C1 segment of cervical spinal cord (tissue), 14 donors: ENCODE measurements at places on chromosomes 5 and 9.

DNA sequence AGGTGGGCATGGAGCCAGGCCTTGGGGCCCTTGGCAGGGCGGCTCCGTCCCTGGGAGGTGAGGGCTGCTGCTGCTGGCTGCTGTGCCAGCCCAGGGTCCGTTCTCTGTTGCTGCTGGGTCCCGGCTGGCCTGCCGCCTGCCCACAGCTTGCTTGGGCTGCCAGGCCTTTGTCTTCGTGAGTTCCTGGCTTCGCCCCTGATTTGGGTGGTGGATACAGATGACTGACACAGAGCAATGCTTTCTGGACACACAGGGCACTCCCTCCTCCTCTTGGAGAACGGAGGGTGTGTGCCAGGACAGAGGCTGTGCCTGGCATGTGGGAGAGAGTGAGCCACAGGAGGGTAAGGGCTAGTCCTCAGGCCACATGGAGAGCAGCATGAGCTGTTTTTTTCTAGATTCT, 166.1 kb downstream of the MACROH2A1 start:
- DNase-seq, result no peak

- DNase-seq, result no peak
These were observed 6.8 kb upstream of the LNPEP start for GRCh38 chr5:96928931-96929708.

DNA sequence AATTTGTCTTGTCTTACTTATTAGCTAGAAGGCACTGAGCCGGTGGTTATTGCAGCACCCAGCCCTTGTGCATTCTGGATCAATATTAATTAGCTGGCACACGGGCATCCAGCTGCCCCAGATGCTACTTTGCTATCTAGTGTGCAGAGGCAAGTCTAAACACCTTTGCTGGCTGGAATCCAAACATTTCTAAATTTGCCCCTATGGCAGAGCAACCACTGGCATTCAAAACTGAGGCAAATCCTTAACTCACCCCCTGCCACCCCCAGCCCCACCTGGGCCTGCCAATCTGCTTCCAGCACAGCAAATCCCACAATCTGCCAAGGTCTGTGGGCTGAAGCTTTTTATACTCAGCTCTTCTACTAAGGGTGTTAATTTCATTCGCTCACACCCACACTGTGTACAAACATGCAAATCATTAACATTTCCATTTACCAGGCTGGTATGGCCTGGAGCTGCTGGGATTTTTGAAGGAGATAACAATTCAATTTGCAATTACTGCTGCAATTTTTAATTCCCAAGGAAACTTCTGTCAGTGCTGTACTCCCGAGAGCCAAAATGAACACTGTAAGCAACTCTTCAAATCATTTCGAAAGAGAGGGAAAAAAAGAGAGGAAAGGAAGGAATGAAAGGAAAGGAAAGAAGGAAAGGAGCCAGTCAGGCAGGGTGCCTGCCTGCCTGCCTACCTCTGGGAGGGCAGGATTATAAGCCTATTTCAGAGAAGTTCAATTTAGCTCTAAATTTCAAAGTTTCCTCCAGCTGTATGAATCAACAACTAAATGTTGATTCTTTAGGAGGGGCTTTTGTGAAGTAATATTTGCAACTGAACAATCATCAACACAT, 35.5 kb downstream of the RAPGEF1 start:
- no peak for DNase-seq

GRCh38 chr5:158999339-158999738, 100.4 kb downstream of the EBF1 start:
- no peak for DNase-seq

DNA sequence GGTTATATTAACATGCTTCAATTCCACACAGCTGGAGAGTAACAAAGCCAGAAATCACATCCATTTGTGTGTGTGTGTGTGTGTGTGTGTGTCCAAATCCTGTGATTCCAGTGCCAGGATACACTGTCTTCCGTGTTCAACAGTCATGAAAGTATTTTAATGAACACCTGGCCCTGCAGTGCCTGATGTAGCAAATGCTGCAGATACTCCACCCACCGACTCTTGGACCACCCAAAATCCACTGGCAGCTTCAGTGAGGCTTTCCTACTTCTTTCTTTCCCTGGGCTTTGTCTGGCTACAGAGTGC, 13.1 kb upstream of the INSYN2B start:
- no peak for DNase-seq

- no peak for DNase-seq
These were observed 29.1 kb downstream of the TNC start for GRCh38 chr9:115088860-115089259.

DNA sequence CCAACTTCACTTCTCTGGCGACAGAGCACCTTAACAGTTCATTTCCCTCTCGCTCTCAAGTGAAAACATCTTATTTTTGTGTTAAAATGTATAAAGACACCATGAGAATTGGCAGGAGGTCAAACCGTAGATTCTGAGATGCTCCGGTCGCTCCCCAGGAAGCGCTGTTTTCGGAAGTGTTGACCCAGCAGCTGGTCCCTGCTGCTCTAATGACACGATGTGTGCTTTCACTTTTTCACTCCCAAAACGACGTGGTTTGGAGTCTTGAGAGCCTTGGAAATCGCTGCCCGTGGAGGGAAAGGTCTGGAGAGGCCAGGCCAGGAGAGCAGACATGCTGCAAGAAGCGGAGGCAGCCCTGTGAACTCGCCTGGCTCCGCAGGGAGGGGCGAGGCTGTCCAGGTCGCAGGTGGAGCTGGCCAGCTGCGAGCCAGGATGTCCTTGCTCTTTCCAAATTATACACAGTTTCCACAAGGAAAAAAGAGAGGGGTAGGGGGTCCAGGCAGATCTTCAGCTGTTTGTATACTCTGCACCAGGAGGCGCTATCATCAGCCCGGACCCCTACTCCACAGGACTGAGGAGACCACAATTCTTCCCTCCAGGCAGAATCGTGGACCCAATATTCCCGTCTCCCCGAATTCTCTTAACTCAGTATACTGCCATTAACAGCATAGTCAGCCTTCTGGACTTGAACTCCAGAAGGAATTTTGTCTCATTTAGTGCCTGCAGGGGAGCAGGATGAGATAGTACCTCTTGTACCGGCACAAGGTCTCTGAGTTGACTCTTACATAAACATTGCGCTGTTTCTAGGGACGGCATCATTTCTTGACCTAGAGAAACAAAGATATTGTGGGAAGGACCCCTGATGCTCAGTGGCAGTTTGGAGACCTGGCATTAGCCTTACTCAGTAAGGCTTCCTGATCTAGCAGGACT, 248.6 kb upstream of the ANKRD55 start:
- DNase-seq, result peak; percentile 17
